ENCODE measurements at places on chromosomes 7 and 10.

GRCh38 chr10:50972591-50972990 lies 87.2 kb upstream of the A1CF start:
- DNase-seq = no peak

- peak; percentile 83 for DNase-seq
These were observed 97.6 kb upstream of the ZNF438 start for GRCh38 chr10:31129271-31129670.

- DNase-seq = no peak
These were observed 325.7 kb upstream of the MKI67 start for GRCh38 chr10:128451879-128452278.

DNA sequence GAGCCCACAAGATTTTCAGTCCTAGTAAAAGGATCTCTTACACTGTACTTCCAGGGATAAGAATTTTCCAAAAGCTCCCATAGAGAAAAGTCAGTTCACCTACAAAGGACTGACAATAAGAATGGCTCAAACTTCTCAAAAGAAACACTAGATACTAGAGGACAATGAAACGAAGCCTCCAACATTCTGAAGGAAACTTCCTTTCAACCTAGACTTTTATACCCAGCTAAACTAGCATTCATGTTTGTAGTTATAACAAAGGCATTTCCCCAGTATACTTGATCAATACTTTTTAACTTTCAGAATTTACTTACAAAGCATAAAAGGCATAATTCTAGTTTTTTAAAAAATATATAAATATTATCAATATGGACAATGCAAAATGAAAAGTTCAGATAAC lies 41.0 kb upstream of the DNAAF5 start:
- DNase-seq = no peak

DNA sequence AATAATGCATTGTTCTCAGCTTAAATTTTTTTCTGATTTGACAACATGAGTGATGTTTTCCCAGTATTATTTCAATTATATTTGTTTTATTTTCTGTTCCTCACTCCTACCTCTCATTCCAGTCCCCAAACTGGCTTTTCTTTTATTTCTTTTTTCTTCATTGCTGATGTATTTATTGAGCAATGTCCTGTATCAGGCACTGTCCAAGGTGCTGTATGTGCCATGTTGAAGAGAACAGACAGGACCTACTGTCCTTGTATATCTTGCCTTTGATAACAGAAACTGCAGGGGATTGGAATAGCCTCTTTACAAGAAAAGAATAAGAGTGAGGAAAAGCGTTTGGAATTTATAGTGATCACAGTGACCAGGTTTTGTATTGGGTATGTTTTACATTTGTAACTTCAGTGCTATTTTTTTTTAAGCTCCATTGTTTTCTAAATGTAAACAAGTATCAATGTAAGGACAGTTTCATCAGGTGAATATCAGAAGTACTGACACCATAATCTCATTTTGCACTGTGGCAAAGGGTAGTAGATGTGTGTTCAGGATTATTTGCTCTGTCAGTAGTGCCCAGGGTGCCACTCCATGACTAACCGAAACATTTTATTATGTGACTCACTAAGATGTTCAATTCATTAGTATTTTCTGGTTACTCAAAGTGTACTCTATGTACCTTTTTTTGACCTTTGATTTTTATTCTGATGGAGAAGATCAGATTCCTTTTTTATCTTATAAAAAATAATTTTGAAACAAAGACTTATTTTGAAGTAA lies 15.6 kb upstream of the CLDN12 start:
- peak; percentile 46 for DNase-seq

- DNase-seq = no peak
These were observed 11.1 kb downstream of the H2BK1 start for GRCh38 chr7:151198945-151199848.

DNA sequence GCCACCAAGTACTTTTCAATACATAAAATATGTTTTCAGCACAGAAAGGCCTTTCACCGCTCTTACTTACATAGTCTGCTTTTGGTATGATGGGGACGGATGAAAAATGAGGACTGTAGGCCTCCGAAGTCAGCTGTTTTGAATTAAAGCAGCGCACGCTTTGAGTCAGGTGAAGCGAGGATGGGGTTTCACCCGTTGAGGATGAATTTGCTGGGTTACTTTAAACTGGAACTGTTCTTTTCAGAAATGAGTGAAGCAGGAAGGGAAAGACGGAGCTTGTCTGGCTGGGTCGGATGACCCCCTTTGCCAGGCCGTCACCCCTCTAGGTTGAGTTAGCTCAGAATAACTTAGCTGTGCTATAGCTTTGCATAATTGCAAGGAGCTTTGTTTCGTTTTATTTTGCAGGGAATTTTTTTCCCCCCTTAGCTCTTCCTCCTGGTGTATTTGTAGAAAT lies 40.0 kb downstream of the CUX1 start:
- DNase-seq = peak; percentile 4

- no peak for DNase-seq
These were observed 177.9 kb downstream of the TNS3 start for GRCh38 chr7:47404010-47404409.

Measured in EH (cell line).